ENCODE measurements at places on chromosomes 1 and 21.
A peak's percentile ranks its signal among the peaks of the same experiment; 100 is the strongest.

DNA sequence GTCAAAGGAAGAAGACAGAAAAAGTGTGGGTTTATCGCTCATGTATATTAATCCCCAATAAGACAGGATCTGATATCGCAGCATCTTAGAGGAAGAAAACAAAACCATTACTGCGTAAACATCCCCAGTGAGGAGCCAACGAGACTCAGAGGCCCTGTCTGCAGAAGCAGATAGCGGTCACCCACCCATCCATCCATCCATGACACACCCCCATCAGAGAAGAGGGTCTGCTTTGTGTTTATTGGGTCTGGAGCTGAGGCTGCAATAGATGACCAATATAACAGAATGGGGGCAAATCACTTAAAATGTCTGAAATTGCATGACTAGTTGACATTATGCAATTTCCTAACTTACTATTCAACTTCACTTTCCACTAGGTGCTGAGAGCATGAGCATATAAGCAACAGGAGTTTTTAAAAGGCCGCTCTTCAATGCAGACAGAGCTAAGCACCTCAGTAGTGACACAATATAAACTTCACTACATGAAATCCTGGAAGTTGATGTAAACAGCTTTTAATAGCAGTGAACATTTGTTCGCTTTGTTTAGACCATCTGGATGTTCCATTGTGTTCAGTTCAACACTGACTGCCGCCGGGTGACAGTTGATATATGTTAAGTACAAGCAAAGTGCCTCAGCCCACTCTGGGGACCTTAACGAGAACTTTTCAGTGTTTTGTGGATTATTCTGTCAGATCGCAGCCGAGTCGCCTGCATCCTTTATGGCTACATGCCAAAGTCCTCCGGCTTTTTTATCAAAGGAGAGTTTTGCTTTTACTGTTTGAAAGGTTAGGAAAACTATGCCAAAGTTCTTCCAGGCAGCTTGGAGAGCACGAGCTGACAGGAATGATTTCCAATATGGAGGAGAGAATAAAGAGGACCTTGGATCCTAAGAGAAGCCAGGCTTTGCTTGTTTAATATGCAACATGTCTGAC lies 167.5 kb downstream of the ZNF281 start:
- peak; percentile 69 for DNase-seq

GRCh38 chr1:161843156-161843555 lies 77.0 kb downstream of the ATF6 start:
- DNase-seq, result no peak

GRCh38 chr21:38914528-38915293 lies 109.0 kb downstream of the ETS2 start:
- peak; percentile 65 for DNase-seq

- no peak for DNase-seq
Observed at GRCh38 chr1:110872366-110872744, 593 bp upstream of the CD53 start.

- DNase-seq, result no peak
Observed at GRCh38 chr1:177190308-177190970, 19.7 kb downstream of the BRINP2 start.

DNA sequence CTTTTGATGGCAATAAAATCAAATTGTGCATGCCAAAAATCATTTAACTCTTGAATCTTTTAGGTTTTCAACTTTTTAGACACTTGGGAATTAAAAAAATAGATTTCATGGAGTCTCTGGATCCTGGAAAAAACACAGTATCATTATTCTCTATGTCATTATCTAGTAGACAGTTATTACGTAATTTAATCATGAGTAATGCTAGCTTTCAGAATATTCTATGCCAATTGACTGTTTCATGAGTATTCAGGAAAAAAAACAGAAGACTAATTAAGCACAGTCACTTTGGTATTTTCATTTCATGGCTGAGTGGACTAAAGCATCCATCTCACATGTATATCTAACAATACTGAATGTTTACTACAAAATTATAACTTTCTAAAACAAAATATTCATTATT lies 44.0 kb downstream of the ODF2L start:
- no peak for DNase-seq

DNA sequence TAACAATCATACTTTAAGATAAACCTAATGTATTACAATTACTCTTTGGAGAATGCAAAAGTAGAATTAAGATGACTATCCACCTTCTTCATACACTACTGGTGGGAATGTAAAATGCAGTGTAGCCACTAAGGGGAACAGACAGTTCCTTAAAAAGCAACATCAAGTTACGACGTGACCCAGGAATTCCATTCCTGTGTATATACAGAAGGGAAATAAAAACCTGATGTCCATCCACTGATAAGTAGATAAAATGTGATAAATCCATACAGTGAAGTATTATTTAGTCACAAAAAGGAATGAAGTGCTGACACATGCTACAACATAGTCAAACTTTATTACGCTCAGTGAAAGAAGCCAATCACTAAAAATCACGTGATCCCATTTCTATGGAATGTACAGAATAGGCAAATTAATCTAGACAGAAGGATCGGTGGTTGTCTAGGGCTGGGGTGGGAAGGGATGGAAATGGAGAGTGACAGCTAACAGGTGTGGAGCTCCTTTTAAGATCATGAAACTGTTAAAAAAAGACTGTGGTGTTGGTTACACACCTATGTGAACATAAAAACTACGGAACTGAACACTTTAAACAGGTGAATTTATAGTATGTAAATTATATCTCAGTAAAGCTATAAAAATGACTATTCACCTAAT lies 42.1 kb downstream of the NRIP1 start:
- DNase-seq, result no peak

GRCh38 chr21:28975397-28975796 lies 17.3 kb downstream of the LTN1 start:
- no peak for DNase-seq

DNA sequence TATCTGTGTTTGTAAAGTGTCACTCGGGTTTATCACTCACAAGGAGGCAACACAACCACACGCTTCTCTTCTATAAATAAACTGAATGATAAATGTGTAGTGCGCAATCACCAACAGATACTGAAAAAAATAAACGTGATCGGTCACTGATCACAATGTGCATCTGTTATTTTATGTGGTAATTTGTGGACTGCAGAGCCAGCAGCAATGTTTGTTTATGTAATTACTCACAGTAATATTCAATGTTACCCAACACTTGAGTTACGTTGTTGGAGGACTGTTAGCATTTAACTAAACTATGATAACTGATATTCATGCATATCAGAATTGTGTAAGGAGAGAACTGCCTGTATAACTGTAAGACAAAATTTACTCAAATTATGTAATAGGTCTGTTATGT lies 129.6 kb downstream of the USH2A start:
- no peak for DNase-seq

DNA sequence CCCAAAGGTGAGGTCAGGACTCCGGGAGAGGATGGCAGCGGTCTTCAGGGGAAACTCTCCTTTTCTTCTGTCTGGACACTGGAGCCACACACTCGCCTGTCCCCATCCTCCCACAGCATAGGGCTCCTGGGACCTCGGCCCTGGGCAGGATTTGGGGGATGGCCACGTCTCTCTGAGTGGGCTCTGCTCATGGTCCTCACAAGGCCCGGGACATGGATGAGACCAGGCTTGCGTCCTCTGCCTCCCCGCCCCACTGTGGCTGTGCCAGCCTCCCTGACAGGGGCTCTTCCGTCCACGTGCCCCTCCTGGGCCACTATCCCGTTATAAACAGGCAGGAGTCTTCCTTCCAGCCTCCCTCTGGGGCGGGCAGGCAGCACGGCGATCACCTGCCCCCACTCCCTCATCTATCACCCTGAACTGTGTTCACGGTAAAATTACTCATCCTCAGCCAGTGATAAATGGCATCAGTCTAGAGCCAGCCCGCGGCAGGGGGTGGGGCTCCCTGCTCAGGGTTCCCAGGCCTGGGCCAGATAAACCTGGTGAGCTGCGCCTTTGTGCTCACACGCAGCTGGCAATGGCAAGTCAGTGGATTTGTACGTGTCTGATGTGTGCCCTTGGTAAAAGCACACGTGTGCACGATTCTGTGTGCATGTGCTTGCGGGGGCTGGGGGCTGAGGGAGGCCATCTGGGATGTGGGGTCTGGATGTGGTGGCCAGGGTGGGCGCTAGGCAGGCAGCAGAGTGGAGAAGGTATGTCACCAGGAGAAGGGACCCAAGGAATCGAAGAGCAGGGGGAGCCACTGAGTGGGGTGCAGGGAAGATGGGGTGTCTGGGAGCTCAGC lies 12.6 kb upstream of the SAMD11 start:
- no peak for DNase-seq

- no peak for DNase-seq
Observed at GRCh38 chr1:205326812-205327466, 5.4 kb upstream of the NUAK2 start.

GRCh38 chr1:28126212-28126611 lies 37.8 kb upstream of the EYA3 start:
- DNase-seq, result no peak

- DNase-seq, result no peak
Observed at GRCh38 chr1:15932612-15933011, 43.3 kb downstream of the ZBTB17 start.

GRCh38 chr1:105652109-105652508 lies 1404.4 kb upstream of the PRMT6 start:
- DNase-seq, result no peak

GRCh38 chr1:184608581-184608980 lies 146.1 kb downstream of the EDEM3 start:
- DNase-seq, result no peak

- DNase-seq, result peak; percentile 81
Observed at GRCh38 chr1:109493805-109494539, at the start of gene CYB561D1. Gene CYB561D1, plus strand, starts transcription at chr1:109494094. Its CDS starts 46 bp downstream, at chr1:109494140.

- DNase-seq, result no peak
Observed at GRCh38 chr1:84849357-84849975, 43.5 kb downstream of the LPAR3 start.

GRCh38 chr1:45348020-45348419 lies 7.8 kb upstream of the MUTYH start:
- DNase-seq, result no peak

DNA sequence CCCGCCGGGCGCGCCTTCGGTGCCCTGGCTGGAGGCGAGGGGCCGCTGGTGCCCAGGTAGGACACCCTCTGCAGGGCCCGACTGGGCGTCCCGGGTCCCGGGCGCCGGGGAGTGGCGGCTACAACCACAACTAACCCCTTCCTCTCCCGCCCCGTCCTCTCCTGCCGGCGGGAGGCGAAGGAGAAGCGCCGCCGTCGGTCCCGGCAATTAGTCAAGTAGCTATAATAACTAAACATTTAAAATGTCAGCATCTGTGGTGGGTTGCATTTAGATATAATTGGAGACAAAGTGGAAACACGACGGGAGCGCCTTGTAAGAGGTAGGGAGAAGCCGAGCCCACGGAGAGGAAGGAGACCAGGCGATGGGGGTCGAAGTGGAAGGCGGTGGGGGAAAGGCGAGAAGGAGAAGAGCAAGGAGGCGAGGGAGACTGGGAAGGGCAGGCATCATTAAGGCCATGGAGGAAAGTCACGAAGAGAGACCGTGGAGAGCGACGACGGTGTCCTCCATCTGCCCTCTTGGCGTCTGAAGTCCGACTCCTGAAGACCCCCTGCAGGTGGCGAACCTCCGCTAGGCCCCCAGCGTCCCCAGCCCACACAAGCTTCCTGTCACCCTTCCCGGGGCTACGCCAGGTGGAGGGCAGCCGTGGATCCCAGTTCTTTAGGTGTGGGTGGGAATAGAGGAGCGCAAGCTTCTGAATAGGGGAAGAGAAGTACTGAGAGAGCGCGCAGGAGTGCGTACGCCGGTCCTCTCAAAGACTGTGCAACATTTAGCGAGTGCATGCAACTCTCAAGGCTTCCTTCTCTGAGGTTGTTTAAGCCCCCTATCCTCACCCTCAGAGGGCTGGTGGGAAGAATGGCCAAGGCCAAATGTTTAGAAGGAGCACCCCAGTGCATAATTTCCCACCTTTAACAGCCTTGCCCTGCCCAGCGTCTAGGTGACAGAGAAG lies 1.6 kb downstream of the CNIH3 start:
- no peak for DNase-seq

DNA sequence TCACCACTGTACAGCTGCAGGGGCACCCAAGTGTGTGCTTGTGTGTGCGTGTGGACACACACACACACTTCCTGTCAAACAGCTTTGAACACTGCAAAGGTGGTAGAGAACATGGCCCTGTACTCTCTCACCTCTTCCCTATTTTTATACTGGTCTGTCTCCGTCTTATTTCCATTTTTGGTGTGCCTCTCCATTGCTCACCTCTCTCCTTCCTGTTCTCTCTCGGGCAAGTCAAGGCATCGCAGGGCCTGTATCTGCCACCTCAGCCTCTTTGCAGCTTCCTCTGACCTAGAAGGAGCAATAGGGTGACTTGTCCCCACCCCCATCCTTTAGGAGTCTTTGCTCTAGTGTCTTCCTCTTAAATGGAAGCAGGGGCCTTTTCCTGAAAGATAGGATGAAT lies 2.2 kb downstream of the SMCP start:
- DNase-seq, result no peak

GRCh38 chr1:106780066-106780465 lies 276.4 kb upstream of the PRMT6 start:
- DNase-seq, result no peak

- no peak for DNase-seq
Observed at GRCh38 chr1:165759095-165759494, 9.6 kb downstream of the TMCO1 start.

- DNase-seq, result no peak
Observed at GRCh38 chr1:201212461-201213055, 21.9 kb downstream of the IGFN1 start.

DNA sequence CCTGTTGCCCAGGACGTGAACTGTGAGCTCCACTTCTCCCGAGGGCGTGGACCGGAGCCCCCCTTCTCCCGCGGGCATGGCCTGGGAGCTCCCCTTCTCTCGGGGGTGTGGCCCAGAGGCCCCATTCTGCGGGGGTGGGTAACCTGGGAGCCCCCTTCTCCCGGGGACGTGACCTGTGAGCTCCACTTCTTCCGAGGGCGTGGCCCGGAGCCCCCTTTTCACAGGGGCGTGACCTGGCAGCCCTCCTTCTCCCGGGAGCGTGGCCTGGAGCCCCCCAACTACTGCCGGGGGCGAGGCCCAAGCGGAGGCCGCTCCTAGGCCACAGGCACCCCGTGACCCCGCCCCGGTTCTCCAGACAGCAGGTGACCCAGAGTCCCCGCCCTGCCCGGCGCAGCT lies 320 bp downstream of the C1orf174 start:
- DNase-seq, result no peak

- DNase-seq, result no peak
Observed at GRCh38 chr1:93701629-93702028, 20.0 kb upstream of the BCAR3 start.

DNA sequence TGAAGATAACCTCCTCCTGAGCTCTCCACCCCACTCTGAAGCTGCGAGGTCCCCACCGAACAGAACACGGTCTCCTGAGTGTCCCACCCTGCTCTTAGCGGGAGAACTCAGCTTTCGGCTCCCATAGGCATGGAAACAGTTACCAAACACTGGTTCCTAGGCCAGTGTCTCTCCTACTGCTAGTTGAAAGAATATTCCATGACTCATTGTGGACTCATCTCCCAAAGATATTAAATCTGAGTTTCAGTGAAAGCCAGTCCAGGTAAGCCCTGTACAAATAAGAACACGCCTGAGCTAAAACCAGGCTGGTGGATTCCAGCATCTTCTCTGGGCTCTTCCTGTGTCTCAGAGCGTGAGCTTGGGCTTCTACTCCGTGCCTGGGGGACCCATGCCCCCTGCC lies 107.5 kb upstream of the CLDN14 start:
- DNase-seq, result no peak

GRCh38 chr1:153192697-153193096 lies 10.5 kb upstream of the LELP1 start:
- DNase-seq, result no peak

- no peak for DNase-seq
Observed at GRCh38 chr21:32908534-32908933, 117.2 kb upstream of the OLIG2 start.

Data from NCI-H1092 treated with DMSO at 0.1 percent for 48 hours (cell line).